Ascending aorta (tissue), 2 donors: ENCODE measurements at places on chromosomes 3 and 15. TPM values are rescaled to one million over a fixed set of nuclear protein-coding genes. Genes with fewer than 3 reads are reported as not detected.

- no peak for DNase-seq
Measured at GRCh38 chr3:87867001-87867400, 191.8 kb downstream of the CGGBP1 start.

DNA sequence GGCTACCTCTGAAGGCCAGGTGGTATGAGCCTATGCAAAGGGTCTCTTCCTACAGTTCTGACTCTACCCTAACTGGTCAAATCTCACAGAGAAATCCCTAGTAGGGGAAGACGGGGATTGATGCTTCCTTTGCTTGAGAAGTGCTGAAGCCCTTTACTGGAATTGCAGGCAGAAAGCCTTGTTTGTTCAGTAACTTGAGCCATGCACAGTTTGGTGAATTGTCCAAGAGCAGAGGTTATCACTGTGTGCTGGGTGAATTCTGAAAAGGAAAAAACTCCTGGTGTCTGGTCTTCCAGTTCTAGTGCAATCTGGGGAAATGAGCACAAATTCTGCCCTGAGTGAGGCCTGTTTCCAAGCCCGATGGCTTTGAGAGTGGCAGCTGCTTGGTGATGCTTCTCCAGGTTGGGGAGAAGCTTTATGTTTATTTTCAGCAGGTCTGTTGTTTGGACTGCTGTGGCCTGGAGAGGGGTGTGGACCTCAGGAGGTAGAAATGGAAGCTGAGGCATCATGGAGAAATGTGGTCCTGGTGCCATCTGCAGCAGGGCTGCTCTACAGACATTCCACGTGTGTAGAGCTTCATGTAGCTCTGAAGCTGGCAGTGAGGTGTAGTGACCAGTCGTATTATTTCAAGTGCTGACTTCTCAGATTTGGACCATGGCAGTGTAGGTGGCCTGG lies 60.9 kb downstream of the ARNT2 start:
- DNase-seq = no peak

DNA sequence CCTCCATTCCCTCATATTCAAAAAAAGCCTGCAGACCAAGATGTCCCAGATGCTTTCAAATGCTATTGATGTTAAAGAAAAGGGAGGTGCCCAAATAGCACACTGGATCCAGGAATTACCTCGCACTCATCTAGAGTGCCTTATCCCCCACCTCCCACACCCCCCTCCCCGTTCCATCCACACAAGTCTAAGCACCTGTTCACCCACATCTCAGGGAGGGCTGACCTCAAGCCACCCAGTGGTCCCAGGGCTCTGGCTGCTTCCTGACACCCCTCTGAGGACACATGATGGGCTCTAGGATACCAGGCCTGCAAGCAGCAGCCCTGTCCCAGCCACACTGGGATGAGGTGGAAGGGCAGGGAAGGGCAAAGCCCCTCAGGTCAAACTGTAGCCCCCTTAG lies 4.8 kb downstream of the RBPMS2 start:
- DNase-seq = no peak

CACNA2D2 gene
- total RNA-seq = 0.85 TPM

DNA sequence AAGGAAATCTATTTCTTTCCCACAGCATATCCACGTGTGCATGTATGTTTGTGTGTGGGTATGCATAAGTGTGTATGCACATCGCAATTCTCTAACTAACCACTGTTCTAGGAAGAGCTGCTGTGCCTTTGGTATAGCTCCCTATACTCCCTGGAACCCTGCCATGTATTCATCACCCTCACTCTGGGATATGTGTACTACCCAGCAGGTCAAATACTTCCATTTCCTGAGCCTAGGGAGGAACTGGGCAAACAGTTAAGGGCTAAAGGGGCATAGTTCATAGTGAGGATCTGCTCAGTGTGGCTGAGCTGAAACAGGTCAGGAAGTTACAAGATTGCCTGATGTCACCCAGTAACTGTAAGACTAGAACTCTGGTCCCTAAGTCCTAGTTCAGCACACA lies 260.4 kb downstream of the RPLP1 start:
- DNase-seq = no peak

DNA sequence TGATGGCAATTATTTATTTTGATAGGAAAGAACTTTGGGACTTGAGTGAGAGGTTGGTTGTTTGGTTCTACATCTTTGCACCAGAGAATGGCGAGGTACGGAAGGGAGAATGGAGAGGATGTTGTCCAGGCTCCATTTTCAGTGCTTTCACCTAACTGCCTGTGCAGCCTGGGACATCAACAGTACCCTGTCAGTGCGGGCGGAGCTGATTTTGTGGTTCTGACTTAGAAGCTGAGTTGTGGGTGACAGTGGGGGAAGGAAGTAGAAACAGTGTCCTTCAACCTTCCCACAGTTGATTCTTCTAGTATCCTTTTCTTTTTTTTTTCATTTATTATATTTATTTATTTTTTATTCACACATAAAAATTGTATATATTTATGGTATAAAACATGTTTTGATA lies 95.3 kb downstream of the TIGIT start:
- no peak for DNase-seq

- DNase-seq = no peak
Measured at GRCh38 chr3:127572186-127572585, 18.3 kb downstream of the TPRA1 start.

- no peak for DNase-seq
Measured at GRCh38 chr3:57164657-57165573, at the start of gene IL17RD. Gene IL17RD (minus strand): TSS chr3:57165353. CDS start chr3:57165286, 67 bp downstream.

DNA sequence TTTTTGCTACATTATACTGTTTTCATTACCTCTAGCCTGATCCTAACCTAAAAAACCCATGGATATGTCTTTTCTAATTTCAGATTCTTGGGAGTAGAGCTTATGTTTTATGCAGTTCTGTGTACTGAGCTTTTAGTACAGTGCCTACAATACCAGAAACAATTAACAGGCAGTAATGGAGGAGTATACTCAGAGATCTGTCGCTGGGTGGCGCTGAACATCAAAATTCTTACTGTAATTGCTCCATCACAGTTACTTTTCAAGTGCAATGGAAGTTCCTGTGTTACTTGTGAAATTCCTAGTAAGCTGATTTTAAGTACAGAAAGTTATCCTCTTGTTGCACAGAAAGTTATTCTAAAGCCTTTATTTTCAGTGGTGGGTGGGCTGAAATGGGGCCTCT lies 66.9 kb downstream of the RNF13 start:
- no peak for DNase-seq

CD96 gene
- total RNA-seq = 0.32 TPM

CELF6 gene
- not detected for total RNA-seq

GRCh38 chr3:84444726-84445521 lies 513.9 kb upstream of the CADM2 start:
- DNase-seq = no peak

PRRT3 gene
- 1.1 TPM for total RNA-seq

MME gene
- 1.5 TPM for total RNA-seq

GRCh38 chr15:67036775-67037555 lies 28.4 kb upstream of the SMAD3 start:
- no peak for DNase-seq

- no peak for DNase-seq
Measured at GRCh38 chr3:23112491-23112890, 90.6 kb upstream of the UBE2E2 start.

TRPM1 gene
- not detected for total RNA-seq

DNA sequence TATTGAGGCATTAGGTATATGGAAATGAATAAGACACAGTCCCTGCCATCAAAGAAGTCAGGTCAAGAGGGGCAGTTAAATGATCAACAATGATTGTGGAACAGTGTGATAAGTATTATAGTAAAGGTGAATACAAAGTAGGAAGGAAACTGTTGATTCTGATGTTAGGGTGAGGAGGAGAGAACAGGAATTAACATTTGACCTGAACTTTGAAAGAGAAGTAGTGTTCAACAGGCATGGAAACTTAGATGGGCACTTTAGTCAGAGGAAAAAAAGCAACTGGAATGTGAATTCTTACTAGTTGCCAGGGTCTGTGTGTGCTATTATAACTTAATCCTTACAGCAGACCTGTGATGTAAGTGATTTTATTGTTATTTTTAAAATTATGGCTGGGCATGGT lies 17.6 kb downstream of the HACD3 start:
- no peak for DNase-seq
